ENCODE measurements at places on chromosomes 5 and 9.

DNA sequence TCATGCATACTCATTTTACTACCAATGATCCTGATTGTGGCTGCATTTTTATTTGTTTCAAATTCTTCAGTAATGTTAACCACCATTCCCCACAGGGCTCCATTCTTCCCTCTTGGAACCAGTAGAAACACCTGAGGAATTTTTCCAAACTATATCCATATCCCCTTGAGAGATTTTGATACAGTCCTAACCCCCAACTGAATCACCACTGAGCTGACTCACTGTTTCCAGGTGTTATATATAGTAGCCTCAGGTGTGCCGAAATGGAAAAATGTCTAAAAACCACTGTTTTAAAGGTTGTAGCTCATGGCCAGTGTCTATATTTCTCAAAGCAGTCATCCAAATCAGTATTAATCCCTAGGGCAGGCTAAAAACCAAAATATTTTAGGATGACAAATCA is 85.2 kb downstream of the MRPS27 start:
- DNase-seq: no peak

DNA sequence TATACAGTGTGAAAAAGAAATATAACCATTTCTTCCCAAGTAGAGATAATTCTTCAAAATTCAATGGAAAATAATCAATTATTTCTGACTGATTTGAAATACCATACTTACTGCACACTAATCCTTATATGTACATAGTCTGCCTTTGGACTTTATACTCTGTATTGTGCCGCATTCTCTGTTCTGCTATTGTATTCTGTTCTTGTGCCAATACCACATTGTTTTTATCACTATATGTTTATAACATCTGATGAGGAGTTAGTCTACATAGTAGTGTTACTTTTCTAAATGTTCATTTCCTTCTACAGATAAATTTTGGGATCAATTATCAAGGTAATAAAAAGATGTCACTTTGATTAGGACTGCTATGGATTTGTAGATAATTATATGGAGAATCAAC is 16.7 kb upstream of the ZNF462 start:
- no peak for DNase-seq

GRCh38 chr5:67476531-67476930 is 279.9 kb upstream of the CD180 start:
- no peak for DNase-seq

GRCh38 chr5:58382131-58382534 is 77.8 kb downstream of the PLK2 start:
- no peak for DNase-seq

DNA sequence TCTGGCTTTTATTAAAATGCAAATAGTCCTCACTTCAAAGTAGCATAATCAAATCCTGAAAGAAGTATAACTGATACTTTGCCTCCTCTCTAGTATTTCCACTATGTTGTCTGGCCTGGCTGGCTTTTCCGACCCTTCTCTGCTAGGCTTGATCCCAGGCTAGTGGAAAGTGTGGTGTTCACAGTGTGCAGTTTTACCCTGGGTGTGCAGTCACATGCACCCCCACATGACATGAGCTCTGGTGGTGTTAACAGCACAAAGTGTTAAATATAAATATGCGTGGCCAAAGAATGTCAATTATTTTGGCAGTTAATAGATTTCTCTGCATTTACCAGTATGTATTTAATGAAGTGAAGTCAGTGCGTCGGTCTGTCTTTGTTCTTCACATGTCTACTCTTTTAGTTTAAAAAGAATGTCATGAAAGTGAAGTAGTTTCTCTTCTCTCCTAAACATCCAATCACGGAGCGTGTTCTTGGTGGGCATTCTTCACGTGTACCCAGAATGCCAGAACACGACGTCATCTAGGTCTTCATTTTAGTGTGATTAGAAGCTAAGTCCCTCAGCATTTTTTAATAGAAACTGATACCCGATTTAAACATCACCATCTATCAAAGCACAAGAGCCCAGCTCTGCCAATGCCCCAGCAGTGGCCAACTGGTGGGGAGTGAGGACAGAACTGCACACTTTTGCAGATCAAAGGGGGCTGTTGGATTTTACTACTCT is 286.4 kb downstream of the FANCC start:
- DNase-seq: no peak

- peak; percentile 35 for DNase-seq
Observed at GRCh38 chr9:121240472-121241135, 27.4 kb upstream of the GSN start.

DNA sequence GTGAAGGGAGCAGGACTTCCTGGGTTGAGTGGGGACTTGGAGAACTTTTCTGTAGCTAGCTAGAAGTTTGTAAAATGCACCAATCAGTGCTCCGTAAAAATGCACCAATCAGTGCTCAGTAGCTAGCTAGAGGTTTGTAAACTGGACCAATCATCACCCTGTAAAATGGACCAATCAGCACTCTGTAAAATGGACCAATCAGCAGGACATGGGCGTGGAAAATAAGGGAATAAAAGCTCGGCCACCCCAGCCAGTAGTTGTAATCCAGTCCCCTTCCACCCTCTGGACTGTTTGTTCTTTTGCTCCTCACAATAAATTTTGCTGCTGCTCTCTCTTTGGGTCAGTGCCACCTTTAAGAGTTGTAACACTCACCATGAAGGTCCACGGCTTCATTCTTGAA is 29.5 kb downstream of the SPATA31C2 start:
- no peak for DNase-seq

GRCh38 chr5:180161420-180162303 is 47.3 kb downstream of the RASGEF1C start:
- no peak for DNase-seq

GRCh38 chr9:98231770-98232478 is 23.5 kb downstream of the TBC1D2 start:
- DNase-seq: peak; percentile 72

DNA sequence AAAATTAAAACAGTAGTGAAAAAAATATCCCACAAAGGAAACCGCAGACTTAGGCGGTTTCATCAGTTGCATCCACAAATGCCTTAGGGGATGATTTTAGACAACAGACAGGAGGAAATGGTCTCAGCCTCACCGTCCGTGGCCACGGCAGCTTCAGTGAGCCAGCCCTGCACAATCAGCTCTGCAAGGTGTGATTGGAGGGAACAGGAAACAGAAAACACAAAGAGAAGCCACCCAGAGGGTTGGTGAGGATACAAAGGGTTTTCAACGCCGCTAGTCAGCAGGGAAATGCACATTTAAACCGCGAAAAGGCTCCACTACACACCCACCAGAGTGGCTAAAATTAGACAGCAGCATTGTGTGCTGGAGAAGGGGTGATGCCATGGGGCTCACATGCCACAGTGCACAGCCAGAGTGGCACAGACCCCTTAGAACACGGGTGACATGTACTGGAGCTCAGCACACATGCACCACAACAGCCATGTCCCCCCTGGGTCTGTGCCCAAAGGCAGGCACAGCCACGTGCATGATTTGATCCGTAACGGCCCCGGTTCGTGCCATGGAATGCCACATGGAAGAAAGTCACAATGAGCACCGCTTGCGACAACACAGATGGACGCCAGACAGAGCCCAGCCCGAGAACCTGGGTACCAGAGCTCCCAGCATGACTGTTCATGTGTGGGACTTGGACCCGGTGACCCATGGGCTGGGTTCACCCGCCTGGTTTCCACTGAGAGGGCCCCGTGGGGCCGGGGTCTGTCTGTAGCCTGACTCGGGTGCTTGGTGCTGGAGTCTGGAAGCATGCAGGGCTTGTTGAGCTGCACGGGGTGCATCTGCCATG is 18.3 kb upstream of the TERT start:
- no peak for DNase-seq

- DNase-seq: peak; percentile 57
Observed at GRCh38 chr9:107983181-107983603, 493.6 kb upstream of the KLF4 start.

GRCh38 chr5:98927242-98927988 is 1.4 kb downstream of the CHD1 start:
- no peak for DNase-seq

GRCh38 chr9:115649991-115650472 is 503.6 kb upstream of the PAPPA start:
- DNase-seq: peak; percentile 67

DNA sequence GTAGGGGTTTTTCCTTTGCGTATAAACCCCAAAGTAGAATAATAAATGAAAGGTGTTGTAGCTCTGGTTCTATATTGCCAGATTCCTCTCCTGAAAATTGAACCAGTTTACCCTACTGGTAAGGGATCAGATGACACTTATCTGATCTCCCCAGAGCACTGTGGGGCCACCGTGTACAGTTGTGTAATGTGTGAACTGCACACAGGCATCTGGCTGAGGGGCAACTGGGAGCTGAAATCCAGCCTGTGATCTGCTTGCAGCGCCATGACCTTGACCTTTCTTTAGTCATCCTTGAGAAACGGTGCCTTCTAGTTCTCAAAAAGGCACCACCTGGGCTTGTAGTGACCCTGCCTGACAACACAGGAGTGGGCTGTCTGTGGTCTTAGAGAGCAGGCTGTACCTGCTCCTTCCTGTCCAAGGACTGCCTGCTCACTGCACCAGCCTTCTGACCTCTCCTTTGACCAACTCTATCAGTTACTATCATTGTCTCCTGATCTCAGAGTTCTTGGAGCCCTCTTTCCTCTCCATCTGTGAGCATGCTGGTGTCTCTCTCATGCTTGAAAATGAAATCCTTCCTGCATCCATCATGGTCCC is 40.2 kb downstream of the PDE6A start:
- DNase-seq: no peak

GRCh38 chr5:141430332-141431113 is at the start of gene PCDHGA12:
Gene PCDHGA12 (plus strand): TSS chr5:141430507. CDS start chr5:141430760, 253 bp downstream.
- DNase-seq: peak; percentile 82

DNA sequence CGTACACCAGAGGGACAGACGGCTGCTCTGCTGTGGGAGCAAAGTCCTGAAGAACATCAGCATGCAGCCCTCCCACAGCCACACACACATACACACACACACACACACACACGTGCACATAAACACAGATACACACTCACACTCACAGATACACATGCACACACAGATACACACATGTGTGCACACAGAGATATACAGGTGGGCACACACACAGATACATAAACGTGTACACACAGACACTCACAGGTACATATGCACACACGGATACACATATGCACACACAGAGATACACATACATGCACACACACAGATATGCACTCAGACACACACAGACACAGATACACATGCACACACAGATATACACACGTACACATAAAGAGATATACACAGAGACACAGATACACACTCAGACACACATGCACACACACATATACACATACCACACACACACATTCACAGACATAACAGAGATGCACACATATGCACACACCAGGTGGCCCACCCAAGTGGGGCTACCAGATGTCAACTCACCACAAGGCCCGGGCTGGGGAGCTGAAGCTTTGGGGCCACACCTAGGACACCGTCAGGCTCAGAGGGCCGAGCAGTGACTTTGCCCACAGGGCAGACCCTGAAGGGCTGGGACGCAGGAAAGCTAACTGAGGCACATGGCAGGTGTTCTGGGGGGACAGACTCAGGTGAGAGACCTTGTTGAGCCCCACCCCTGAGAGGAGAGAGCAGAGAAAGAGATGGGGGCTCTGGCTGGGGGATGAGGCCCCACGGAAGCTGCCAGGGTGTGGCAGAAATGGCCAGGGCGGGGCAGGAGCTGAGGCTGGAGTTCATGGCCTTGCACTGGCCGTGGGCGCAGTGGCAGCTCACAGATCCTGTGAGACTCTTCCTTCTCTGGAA is 148.6 kb upstream of the PPP1R26 start:
- DNase-seq: no peak

- no peak for DNase-seq
Observed at GRCh38 chr5:159175547-159175946, 33.8 kb downstream of the RNF145 start.

DNA sequence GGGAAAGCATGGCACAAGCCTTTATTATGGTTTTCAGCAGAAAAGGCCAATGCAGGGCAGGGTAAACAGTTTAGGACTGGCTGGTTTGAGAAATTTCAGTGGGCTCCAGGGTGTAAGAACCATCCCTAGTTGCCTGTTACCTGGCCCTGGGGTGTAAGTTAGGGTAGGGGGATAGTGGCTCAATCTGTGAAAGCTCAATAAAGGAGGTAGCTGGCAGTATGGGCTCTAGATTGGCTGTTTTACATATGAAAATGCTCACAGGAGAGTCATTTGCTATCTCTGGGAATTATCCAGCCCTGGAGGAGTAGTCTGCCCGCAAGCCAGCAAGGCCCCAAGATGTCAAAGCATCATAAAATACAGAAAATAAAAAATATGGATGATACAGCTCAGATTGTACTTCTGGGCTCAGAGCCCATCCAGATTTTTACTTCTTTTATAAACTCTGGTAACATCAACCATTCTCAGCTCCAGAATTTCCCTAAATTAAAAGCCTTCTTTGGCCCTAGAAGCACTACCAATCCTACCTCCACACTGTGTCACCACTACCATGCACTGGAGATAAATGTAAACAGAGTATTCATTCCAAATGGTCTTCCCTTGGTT is 31.1 kb downstream of the SSBP2 start:
- no peak for DNase-seq

DNA sequence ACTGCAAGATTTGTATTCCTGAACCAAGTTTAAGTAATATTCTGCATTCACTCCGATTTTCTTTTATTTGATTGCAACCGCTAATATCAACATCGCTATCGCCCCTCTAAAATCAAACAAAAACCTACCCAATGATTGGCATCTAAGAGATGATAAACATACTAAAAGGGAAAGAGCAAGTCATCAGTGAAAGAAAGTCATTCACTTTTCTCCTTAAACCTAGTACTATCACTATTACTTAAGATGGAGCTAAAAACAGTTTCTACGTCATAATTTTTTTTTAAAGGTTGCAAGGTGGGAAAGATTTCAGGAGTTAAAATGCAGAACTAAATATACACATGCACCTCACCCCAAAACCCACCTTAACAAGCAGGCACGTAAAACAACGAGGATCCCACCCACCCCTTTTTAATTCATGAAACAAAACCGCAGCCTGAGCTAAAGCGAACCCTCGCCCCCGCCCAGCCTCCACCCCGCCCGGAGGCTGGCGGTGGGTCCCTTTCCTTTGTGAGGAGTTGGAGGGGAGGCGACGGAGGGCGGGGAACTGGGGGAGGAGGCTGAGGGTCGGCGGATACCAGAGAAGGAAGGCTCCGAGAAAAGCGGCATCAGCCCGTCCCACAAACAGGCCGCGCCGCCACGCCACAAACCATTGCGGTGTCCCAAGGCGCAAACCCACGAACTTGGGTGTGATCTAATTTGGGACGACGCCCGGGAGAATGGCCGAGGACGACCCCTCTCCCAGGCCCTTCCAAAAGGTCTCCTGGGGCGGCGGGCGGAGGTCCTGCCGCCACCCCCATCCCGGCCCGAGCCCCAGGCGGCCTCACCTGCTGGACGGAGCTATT is 861 bp downstream of the UBQLN1 start:
- no peak for DNase-seq

DNA sequence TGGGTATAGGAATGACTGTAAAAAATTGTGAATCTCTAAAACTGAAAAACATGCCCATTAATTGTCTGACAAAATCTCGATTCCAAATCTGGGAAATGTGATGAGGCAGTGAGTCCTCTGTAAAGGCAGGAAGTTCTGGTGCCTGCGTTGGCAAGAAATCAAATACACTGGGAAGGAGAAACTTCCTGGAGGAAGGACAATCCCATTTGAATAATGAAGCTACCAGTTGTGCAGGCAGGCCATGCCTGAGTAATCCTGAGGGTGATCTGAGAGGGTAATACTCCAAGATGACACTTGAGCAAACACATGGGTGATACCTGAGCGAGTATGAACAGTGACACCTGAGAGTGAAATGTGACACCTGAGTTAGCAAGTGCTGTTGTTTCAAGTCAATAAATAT is 49.7 kb downstream of the KIF24 start:
- no peak for DNase-seq
